ENCODE measurements at places on chromosomes 1 and 21.
A peak's percentile ranks its signal among the peaks of the same experiment; 100 is the strongest.

DNA sequence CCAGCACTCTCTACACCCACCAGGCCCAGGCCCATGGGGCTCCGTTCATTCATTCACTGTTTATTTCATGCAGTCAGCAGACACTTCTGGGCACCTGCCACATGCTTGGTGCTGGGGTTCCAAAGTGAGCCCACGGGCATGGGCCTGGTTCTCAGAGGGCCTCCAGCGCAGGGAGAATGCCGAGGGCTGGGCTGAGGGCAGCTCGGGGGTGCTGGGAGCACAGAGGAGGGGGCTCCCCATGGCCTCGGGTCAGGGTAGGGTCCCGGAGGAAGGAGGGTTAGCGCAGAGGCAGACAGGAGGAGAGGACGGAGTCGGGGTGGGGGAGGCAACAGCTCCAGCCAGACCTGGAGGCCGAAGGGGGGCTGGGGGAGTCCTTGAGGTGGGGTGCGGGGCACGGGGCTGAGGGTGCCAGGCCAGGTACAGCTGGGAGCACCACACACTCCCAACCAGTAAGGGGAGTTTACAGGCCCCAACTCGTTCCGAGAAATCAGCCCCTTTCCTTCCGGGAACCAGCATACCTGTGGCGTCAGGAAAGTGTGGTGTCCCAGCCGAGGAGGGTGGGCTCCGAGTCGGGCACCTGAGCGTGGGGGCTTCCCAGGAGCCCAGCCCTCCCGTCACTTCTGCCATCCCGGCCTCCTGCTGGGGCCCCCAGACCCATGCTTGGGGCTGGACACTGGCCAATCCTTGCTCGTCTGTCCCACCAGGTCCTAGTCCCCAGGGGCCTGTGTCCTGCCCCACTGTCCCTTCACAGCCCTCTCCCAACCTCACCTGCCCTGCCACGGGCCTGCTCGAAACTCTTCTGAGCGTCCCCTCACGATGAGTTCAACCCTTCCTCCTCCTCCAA is 10.8 kb downstream of the ARHGEF16 start:
- DNase-seq = no peak

- DNase-seq = no peak
These were observed 13.4 kb upstream of the MRPL9 start for GRCh38 chr1:151776665-151777062.

GRCh38 chr1:21704145-21704544 is 35.0 kb upstream of the RAP1GAP start:
- DNase-seq = no peak

DNA sequence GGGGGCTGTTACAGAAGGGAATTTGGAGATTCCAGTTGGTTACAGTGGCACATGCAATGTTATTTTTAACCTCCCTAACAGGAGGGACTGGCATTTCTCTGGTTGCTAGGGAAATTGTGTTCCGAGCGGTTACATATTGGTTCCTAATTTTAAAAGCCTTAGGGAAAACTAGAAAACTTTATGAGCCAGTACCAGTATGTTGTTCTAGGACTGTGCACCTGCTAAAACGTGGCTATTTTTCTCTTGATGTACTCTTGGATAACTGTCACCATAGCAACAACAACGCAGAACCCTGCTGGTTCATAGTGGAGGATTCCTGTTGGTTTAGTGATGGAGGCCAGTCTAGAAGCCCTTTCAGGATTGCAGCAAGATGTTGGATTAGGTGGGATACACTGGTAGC is 68.9 kb upstream of the PGBD5 start:
- DNase-seq = no peak

DNA sequence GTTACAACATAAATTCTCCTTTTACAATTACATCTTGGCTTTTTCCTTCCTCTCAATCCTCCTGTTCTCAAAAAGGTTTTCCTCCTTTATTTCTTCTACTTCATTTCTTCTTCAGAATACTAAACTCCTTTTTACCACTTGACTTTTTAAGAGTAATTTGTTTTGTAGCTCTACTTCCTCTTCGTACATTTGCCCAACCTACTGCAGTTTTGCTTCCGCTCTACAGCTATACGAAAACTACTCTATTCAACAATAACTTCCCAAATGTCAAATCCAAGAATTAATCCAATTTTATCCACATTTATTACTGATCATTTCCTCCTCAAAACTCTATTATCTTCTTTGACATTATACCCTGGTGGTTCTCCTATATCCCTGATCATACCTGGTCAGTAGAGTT is 3.4 kb downstream of the GDAP2 start:
- no peak for DNase-seq

DNA sequence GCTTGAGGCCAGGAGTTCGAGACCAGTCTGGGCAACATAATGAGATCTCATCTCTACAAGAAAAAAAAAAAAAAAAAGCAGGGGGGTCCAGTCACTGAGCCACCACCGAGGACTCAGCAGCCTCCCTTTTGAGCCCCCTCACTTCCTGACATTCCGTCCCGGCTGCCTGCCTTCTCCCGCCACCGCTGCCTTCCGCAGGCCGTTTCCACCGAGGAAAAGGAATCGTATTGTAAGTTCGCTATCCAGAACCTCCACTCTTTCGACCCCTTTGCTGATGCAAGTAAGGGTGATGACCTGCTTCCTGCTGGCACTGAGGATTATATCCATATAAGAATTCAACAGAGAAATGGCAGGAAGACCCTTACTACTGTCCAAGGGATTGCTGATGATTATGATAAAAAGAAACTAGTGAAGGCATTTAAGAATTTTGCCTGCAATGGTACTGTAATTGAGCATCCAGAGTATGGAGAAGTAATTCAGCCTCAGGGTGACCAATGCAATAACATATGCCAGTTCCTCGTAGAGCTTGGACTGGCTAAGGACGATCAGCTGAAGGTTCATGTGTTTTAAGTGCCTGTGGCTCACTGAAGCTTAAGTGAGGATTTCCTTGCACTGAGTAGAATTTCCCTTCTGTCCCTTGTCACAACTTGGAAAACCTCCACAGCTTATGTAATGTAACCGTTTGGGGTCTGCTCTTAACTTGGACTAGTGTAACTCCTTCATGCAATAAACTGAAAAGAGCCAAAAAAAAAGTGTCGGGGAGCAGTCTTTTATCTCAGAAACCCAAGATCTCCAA is 55.6 kb downstream of the GLUL start:
- no peak for DNase-seq

DNA sequence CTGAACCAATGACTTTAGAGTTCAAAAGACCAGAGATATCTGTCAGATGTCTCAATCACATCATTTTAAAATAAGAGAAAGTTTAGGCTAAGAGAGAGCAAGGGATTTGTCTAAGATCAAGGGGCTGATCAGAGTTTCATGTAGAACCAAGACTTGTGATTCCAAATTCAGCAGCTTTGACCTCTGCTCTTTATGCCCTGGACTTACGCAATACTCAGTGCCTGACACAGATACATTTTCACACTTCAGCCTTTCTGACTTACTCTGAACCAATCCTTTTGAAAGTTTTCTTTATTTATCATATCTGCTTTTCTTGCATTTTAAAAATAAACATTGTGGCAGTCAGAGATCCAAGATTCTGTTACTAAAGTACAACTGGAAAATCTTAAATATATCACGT is 428.0 kb downstream of the PLPP3 start:
- no peak for DNase-seq

GRCh38 chr1:155329980-155330598 is 9.4 kb downstream of the RUSC1 start:
- peak; percentile 66 for DNase-seq

GRCh38 chr1:19273106-19273843 is 15.3 kb downstream of the AKR7A3 start:
- DNase-seq = no peak

- DNase-seq = no peak
These were observed 23.9 kb downstream of the CITED4 start for GRCh38 chr1:40838045-40838979.

DNA sequence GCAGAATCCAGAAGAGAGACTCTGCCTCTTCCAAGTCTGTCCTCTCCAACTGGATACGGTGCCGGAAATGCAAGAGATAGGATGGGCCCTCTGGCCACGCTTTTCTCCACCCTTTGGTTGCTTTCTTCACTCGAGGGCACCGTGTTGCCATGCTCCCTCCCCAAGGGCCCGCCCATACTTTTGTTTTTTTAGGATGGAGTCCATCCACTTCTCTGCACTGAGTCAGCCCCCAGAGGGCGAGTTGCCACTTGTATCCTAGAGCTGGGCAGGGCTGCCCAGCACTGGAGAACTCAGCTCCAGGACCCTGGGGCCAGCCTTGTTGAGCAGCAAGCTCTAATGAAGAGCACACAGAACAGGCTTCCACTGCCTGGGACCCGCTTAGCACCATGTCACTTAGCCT is 25.5 kb downstream of the IFNGR2 start:
- DNase-seq = no peak

DNA sequence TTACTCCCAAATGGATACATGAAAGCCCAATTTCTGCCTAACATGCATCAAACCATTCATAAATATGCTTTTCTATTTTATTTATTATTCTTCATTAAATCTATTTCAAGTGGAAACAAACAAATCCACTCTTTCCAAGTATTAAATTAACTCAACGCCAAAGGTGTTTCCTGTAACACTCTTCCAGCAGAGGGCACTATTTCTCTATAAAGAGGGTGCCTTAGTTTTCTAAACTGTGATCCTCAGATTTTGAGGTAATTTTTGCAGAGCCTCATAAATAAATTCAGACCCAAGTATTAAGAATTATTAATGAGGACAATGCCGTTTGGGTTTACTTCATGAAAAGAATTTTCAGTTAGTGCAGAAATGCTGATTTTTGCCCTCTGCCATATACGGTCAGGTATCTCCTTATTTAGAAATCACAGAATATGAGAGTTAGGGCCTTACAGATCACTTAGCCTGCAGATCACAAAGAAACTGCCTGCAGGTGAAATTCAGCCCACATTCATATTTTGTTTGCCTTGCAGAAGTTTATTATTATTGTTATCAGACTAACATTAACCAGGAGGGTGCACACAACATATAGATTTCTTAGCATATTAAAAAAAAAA is 40.1 kb upstream of the MYSM1 start:
- DNase-seq = peak; percentile 40

DNA sequence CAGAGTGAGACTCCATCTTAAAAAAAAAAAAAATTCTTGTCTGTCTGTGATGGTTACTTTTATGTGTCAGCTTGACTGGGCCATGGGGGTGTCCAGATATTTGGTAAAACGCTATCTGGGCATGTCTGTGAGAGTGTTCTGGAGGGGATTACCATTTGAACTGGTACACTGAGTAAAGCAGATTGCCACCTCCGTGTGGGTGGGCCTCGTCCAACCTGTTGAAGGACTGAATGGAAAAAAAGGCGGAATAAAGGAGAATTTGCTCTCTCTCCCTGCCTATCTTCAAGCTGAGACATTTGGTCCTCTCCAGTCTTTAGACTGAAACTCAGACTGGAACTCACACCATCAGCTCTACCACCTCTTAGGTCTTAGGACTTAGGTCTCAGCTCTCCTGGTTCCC is 82.8 kb downstream of the MIS18A start:
- no peak for DNase-seq

GRCh38 chr1:34266127-34266951 is 89.6 kb downstream of the C1orf94 start:
- DNase-seq = no peak

- DNase-seq = no peak
These were observed 296.2 kb downstream of the VAV3 start for GRCh38 chr1:107668762-107669161.

DNA sequence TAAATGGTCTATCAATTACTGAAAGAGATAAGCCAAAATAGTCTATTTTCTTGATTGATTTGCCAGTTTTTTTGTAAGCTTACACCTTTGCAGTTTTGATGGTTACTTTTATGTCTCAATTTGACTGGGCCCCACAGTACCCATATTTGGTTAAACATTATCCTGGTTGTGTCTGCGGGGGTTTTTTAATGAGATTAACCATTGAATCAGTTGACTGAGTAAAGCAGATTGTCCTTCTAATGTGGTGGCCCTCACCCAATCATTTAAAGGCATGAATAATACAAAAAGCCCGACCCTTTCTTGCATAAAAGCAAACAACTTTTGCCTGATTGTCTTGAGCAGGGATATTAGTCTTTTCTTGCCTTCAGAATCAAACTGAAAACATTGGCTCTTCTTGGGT is 650.0 kb upstream of the RGS18 start:
- DNase-seq = no peak

DNA sequence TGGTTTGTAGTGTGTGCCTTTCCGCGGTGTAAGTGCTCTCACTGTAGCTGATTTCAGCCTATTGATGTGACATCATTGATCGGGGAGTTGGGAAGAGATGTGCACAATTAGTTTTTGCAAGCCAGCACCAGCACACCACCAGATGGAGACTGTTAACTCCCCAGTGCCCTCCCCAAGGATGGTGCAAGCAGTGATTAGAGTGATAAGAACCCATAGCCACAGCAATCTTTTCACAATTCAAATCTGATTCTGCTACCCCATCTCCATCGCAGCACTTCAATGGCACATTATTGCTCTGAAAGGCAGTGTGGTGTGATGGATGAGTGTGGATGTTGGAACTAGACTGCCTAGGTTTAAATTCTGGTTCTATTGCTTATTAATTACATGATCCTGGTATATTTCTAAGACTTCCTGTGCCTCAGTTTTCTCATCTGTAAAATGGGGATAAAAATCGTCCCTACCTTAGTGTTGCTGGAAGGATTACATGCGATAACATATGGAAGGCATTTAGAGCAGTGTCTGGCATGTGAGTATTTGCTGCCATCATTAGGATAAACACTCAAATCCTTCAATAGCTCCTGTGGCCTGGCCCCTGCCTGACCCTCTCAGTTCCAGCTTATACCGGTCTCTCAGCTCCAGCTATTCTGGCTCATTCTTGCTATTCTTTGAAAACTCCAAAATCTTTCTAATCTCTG is 6.7 kb downstream of the CSF3R start:
- DNase-seq = no peak

DNA sequence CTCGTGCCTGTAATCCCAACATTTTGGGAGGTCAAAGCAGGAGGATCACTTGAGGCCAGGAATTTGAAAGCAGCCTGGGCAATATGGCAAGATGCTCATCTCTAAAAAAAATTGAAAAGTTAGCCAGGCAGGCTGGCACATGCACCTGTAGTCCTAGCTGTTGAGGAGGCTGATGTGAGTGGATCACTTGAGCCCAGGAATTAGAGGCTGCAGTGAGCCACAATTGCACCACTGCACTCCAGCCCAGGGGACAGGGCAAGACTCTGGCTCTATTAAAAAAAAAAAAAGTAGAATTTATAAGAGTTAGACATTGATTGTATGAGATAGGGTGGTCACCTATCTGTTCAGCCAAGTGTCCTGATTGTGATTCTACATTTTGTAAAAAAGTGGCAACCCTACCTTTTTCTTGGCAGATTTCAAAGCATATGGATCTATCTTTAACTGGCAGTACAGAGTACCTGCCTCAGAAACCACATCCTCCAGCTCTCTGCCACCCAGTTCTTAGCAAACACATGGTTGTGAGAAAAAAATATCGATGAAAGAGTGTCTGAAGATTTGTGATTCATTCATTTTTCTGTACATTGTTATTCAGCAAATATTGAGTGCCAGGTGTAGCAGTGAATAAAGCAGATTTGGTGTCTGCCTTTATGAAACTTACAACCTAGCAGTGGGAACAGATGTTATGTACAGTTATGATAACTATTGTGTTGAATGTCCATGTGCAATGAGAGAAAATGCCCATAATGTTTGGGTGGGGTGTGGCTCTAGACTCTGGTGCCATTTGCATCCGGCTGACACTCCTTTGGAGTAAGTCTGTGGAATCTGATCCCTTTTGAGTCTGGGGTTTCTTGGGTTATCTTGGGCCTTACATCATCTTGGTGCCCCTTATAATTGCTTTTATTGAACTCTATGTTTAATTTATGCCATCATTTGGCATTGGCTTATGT is 82.5 kb downstream of the ST3GAL3 start:
- DNase-seq = no peak

GRCh38 chr1:42324398-42325013 is 10.5 kb downstream of the FOXJ3 start:
- no peak for DNase-seq

Measured in NCI-H510A (cell line).